ENCODE measurements at places on chromosomes 4 and X.

- peak; percentile 79 for DNase-seq
Measured at GRCh38 chr4:38034986-38035882, 75.0 kb downstream of the PTTG2 start.

GRCh38 chr4:16194214-16194613 is 32.1 kb downstream of the TAPT1 start:
- peak; percentile 41 for DNase-seq

- DNase-seq = peak; percentile 98
Measured at GRCh38 chr4:183182873-183183725, 84.0 kb downstream of the WWC2 start.

GRCh38 chr4:48175328-48175727 is 41.3 kb upstream of the TXK start:
- no peak for DNase-seq

DNA sequence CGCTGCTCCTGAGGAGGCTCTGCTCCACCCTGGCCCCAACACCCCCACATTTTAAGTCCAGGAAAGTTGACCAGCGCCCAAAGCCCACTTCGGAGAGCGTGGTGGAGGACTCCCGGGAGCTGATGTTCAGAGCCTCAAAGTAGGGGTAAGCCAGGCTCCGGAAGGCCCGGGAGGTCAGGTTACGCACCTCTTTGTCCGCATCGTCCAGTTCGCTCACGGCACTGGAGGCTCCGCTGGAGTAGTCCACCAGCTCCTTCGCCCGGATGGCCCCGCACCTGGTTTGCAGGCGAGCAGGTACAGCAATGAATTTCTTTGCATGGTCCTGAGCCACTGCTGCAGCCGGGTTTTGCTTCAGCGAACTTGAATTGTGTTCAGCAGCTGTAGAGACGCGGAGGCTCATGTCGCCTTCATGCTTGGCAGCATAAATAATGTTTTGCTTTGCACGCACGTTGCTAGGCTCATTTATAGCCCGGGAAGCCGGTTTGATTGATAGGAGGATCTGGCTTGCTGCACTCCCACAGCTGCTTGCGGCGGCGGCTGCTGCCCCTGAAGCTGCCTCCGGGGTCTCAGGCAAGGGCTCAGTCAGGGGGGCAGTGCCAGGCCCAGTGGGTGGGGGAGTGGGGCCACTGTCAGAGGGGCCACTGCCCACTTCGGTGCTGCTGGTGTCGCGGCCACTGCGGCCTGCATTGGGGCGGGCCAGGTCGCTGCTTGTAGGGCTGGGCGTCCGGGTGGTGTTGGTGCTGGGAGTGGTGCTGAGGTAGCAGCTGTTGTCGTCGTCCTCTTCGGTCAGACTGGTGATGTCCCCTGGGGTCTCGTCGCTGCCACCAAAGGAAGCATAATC is 4.8 kb downstream of the C4orf54 start:
- no peak for DNase-seq

DNA sequence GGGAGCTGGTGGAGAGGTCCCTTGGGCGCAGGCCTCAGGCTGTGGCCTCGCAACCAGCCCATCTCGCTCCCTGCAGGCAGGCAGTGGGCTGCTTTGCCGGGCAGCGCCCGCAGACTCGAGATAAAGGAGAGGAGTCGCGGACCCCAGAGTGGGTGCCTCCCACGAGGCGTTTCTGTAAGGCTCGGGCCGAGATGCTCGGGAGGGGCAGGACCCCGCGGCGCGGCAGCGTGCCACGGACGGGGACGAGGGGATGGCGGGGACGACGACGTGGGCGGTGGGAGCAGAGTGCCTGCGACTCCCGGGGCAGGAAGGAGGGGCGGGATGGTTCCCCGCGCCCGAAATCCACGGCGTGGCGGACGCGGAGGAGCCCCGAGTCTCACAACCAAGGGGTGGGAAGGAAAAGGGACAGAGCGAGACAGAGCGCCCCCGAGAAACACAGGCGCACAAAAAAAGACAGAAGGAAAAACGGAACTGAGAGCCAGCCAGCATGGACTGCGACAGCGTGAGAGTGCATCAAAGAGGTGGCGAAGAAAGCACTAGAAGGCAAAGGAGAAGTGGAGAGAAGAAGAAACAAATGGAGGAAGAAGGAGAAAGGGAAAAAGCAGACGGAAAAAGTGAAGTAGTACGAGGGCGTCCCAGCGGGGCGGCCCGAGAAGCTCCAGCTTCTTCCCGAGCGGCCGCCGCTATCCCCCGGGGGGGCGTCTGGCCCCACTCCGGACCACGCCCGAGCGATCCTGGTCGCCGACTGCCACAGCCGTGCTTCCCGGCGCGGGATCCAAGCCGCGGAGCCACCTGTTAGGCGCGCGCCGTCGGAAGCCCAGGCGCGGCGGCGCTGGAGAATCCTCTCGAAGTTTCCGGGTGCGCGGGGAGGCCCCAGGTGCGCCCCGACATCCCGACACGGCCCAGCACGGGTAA is 1.5 kb downstream of the BEND4 start:
- no peak for DNase-seq

DNA sequence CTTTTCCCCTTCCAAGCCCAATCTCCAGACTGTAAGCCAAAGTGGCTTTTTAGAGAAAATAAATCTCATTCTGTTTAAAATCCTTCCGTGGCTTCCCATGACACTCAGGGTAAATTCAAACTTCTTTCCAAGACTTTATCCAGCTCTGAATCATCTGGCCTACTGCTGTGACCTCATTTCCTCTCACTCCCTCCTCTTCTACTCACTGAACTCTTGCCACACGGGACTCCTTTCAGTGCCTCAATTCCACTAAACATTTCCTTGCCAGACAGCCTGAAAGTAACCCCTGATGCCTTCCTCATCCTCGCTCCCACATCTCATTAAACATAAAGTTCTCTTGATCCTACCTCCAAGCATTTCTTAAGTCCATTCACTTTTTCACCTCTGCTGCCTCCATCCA is 27.8 kb upstream of the RNF128 start:
- DNase-seq = no peak

DNA sequence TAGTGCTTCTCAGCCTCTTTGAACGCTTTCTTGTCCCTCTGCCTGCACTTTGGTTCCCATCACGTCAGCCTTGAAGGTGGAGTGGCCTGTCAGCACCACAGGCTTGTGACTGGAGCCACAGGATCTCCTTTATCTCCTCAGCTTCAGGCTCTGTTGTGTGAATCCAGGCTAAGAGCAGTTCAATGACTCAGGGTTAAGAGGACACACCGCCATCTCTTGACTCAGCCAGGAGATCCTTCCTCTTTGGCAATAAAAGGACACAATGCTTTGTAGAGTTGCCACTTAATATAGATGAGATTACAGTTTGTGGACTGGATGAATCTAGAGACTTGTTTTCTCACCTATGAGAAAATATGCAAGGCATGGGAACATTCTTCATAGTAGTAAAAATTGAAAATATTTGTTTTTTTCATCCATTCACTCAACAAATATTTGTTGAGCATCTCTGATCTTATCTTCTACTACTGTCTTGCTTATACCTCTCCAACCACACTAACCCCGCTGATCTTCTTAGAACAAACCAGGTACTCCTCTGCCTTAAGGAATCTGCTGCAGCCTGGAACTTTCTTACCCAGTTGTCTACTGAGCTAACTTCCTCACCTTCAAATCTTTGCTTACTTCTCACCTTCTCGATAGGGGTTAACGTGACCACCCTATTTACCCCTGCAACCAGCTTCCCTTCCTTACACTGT is 62.3 kb downstream of the UCHL1 start:
- DNase-seq = no peak

DNA sequence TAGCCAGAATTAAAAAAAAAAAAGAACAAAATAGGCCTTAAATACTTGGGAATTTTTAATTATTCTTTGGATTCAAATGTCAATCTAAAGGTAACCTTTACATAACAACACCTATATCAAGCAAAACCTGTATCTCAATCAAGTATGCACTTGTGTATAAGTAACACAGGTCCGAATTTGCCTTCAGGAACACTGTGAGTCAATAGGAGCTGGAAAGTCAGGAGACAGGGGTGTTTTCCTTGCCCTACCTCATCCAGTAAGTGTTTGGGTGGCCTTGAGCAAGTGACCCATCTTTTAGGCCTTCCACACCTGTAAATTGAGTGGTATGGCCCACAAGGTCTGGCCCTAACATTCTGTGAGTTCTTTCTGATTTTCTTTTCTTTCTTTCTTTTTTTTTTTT is 40.8 kb upstream of the VEGFD start:
- DNase-seq = no peak

DNA sequence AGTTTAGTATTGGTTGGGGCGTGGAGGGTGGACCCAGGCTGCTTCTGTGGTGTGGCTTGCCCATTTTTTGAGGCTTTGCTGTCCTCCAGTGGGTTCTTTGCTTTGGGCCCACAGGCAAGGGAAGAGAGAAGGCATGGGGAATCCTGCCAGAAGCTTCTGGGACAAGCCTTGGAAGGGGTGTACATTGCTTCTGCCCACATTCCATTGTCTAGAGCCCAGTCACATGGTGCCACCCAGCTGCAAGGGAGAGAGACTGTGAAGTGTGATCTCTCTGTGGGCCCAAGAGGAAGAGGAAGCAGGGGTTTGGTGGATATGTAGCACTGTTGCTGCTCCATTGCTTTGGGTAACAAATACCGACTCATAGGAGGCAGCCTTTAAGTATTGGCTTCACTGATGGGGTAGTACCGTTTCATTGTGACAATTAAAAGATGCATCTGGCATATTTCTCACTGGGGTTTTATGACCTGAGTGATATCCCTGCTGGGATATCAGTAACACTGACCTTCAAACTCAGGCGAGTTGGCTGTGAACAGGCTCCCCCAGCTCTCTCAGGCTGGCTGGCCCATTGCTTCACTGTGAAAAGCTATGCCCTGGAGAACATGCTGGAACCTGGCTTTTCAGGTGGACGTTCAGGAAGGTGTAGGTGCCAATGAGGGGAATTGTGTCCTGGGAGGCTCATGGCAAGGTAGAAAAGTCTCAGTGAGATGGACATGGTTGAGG is 85.9 kb downstream of the CLDN34 start:
- no peak for DNase-seq

DNA sequence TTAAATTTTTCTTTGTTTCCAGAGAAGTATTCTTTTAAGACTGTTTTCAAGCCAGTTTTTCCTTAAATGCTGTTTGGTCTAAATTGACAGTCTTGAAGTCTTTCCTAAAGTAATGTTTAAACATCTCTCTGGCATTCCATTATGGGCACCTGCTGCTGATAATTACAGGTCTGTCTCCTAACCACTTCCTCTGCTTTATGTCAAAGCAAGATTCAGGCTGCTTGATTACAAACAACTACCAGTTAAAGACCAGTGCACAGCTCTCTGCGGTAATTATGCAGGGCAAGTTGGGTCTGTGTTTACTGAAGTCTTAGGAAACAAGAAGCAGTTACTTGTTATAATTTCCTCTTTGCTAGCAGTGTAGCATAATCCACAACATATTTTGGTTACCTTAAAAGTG is 17.6 kb downstream of the UNC5C start:
- no peak for DNase-seq

DNA sequence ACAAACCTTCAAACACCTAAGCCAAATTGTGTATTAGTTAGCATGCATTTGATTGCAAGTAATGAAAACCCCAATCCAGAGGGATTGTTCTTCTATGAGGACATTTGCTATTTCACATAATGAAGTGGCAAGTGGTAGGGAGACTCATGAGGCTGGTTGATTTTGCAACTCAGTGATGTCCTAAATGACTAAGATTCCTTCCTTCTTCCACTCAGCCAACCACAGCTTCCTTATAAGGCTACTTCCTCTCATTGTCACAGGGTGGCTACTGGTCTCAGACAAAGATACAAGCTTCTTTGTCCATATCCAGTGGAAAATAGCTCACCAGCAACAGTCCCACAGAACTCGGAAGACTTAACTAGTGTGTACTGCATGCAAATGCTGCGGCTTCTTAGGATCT is 5.3 kb upstream of the OTC start:
- no peak for DNase-seq

- no peak for DNase-seq
Measured at GRCh38 chr4:53962516-53963225, 101.7 kb downstream of the CHIC2 start.

DNA sequence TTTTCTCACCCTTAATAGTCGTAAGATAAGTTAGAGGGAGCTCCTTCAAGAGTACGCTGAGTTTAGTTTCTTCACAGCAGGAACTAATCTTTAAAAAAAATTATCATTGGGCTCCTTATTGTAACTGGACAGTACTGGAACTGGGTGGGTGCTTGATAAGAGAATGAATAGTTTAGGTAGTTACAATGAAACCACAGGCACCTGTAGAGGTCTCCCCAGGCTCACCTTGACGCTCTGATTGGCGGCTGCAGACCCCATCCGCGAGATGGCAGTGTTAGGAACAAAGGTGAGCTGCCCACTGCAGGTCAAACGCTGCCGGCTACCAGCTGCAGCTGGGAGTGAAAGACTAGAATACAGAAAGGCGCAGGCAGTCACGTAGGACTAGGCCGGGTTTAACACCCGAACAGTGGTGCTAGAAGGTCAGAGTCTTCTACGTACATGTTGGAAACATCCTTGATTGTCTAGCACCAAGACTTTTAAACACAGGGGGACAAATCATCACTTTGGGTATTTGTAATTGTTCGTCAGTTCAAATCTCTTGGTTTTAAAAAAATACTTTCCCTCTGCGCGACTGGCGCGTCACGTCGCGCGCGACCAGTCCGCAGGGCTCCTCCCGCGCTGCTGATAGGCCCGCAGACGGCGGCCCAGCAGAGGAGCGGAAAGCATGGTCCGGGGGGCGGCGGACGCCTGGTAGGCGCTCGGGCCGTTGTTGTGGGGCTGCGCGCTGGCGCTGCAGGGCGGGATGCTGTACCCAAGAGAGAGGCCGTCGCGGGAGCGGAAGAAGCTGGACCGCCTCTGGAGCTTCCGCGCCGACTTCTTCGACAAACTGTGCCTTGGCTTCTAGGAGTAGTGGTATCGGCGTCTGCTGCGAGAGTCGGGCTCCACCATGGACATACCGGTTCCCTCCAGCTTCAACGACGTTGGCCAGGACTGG is 45.6 kb downstream of the SMARCA5 start:
- peak; percentile 43 for DNase-seq

- DNase-seq = no peak
Measured at GRCh38 chrX:24399550-24399949, 39.1 kb downstream of the SUPT20HL1 start.

DNA sequence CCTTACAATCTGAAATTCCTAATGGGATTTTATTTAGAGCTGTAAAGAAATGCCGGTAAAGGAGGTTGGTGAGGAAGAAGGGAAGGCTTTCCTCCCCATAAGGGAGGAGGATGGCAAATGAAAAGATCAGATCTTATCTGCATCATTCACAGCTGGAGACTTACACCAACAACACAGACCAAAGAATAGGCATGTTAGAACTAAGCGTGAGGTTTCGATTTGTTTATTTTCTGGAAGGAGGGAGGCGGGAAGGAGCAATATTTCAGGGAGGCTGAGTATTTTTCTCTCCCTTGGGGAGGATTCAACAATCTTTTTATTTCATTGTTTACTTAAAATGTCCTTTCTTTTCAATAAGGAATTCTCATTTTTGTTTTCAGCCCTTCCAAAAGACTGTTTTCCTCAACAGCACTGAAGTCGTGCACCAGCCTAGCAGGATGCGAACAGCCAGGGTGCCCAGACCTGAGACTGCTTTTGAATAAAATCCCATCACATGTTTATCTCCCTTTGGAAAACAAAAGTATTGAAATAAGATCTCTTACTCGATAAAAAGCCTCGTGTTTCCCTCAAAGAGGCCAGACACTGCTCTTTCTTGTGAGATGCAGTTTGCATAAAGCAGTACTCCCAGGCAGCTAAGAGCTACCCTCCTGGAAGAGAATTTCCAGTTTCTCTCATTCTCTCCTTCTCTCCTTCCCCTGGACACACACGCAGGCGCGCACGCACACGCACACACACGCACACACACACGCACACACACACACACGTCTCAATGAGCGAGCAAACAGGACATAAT is 236.1 kb downstream of the MGST2 start:
- peak; percentile 15 for DNase-seq

GRCh38 chrX:19627533-19627932 is 112.2 kb upstream of the MAP3K15 start:
- DNase-seq = no peak

- no peak for DNase-seq
Measured at GRCh38 chr4:19774690-19775256, 476.9 kb upstream of the SLIT2 start.
